Stimulated activated CD4-positive, alpha-beta T cell treated with anti-CD3 and anti-CD28 coated beads, Interleukin-15, amount 100 ng/mL, for 1 hour (primary cell): ENCODE measurements at places on chromosomes 6 and 20.

DNA sequence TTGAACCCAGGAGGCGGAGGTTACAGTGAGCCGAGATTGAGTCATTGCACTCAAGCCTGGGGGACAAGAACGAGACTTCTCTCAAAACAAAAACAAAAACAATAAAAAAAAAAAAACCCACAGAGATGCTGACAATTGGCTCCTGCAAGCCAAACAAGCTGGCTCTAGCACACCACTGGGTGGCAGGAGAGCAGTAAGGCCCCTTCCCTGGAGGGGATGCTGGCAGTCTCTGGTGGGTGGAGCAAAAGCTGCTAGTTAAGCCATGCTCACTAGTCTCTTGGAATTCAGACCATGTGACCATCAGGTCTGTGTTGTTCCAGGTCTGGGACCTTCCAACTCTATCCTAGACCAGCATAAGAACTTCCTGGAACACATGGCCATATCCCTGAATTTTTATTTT is 18.9 kb upstream of the DSN1 start:
- DNase-seq = no peak

GRCh38 chr6:156313037-156313436 is 464.1 kb upstream of the ARID1B start:
- DNase-seq = no peak

- no peak for DNase-seq
Measured at GRCh38 chr6:157759028-157759427, 64.0 kb upstream of the SNX9 start.

GRCh38 chr6:71375676-71376075 is 87.1 kb downstream of the OGFRL1 start:
- DNase-seq = no peak

DNA sequence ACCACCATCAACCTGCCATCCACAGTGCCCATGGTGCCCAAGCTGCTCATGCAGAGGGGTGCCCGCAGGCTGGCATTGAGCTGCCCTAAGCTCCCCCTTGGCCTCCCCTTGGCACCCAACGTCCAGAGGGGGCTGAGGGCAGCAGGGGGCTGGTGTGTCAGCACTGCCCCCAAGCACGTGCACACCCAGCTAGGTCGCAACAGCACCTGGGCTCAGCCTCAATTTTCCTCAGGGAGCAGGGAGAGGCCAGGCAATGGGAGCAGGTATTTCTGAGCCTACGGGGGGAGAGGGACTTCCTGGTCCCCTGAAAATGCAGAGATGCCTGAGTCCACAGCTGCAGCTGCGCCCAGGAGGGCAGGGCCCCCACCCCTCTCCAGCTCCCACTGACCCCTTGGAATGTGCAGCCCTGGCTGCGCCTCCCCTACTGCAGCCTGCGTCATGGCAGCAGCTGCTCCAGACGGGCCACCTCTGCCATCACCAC is 204.2 kb downstream of the ANKRD60 start:
- DNase-seq = no peak

GRCh38 chr20:50850721-50851286 is 55.9 kb downstream of the BCAS4 start:
- DNase-seq = no peak

- no peak for DNase-seq
Measured at GRCh38 chr6:13500264-13500663, 12.9 kb upstream of the GFOD1 start.

DNA sequence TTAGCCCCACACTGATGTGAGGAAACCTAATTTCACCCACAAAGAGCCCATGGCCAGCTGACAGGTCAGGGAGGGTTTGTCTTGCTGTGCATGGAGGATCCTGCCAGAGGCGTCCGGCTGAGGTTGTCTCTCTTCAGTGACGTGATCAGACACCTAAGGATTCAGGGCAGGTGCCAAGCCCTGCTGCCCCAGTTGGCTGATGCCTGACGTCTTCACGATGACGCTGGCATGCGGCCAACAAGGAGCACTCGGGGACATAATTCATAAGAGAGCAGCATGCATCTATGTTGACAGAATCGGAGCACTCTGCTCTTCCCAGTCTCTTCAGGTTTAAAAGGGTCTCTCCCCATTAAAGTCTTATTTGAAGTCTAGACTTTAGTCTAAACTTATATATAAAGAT is 47.8 kb downstream of the PSMB1 start:
- no peak for DNase-seq

DNA sequence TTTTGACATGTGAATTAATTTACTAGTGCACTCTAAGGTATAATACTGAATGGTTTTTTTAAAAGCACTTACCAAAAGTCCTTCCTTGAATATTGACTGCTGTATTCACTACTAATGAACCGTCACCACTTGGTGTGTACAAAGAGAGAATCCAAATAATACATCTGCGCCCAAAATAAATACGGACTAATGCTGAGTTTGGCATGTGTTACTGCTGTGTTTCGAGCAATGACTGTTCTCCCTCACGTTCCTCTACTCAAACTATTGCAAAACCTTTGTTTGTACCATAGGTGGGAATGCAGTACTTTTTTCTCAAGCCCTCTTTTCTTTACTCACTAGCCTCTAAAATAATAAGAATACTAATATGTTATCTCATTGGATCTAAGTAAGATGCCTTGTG is 305.5 kb downstream of the QKI start:
- no peak for DNase-seq

DNA sequence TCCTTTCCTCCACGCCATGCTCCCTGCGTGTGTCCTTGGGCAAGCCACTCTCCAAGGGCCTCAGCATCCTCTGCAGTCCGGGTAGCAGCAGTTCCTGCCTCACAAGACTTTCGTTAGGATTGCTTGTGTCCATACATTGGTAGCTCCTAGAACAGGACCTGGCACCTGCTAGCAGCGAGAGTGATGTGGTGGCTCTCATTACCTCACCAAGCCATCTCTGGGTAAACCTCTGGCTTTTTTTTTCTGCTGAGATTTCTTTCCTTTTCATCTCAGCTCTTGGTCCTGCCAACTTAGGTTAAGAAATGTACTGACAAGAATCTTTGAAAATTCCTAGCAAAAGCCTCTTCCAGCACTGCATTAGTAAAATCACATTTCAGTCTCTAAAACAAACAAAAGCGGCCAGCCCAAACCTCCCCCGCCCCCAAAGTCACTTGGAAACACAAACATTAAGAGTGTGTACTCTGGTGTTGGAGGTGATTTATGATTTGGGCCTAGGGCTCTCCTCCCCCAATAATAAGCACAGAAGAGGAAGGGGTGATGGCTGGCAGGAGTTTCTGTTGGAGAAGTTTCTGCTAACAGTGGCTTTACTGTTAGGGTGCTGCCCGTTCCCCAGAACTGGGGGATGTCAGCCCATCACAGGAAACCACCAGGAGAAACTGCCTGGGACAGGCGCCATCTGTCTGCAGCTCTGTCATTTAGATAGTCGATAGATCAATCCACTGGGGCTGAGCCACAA is 199.2 kb downstream of the CD83 start:
- no peak for DNase-seq

DNA sequence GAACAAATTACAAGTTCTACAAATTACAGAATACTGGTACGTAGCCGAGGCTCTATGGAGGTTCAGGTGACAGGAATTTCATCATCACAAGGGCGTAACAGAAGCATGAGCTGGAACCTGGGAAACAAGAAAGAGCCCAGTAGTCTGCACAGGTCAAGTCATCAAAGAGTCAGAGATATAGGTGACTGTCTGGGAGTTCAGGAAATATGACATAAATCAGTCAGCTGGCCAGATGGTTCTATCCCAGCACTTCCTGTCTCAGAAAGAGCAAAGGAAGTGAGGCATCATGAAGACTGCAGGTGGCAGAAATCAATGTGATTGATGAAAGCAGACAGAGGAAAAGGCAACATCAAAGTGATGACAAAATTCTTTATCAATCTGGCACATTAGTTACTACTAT is 23.3 kb downstream of the MYCT1 start:
- DNase-seq = no peak

DNA sequence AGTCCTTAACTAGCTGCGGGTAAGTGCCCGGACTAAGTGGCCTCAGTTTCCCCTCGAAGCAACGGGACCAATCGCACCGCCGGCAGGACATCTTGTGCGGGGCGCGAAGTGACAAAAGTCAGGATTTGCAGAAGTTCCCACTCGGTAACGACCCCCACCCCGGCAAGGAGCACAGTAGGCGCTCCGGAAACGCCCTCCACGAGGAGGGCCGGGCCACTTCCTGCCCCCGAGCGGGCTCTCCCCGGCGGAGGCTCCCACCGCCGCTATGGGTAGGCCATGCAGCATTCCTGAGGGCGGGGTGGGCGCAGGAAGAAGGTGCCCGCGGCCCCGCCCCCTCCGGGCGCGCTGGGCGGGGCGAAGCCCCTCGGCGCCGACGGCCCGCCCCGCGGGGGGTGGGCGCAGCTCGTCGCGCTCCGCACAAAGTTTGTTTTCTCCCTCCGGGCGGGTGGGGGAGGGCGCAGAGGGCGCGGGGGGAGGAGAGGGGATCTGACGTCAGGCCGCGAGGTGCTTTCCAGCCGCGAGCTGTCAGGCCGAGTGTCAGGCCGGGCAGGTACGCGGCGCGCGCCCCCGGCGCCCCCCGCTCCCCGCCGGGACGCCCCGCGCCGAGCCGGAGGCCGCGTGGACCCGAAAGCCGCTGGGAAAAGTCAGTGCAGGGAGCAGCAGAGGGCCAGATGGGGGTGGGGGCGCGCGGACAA is at the start of gene TGIF2:
Gene TGIF2, plus strand, starts transcription at position 495 of the 695 bp plus-strand sequence. CDS start 5,178 bp downstream, outside the sequence.
- DNase-seq = peak; percentile 84

DNA sequence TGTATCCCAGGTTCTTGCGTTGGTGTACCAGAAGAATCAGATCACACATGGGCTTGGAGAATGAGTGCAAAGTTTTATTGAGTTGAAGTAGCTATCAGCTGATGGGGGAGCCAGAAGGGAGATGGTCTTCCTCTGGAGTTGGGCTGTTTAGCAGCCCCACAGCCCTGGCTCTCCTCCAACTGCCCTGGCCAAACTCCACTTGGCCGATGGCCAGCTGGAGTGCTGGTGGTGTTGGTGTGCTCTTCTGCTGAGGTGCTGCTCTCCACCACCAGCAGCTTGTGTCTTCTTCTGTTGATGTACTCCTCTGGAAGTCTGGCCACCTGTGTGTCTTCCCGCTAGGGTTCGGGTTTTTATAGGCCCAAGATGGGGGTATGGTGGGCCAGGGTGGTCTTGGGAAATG is 172.8 kb downstream of the TINAG start:
- DNase-seq = no peak

DNA sequence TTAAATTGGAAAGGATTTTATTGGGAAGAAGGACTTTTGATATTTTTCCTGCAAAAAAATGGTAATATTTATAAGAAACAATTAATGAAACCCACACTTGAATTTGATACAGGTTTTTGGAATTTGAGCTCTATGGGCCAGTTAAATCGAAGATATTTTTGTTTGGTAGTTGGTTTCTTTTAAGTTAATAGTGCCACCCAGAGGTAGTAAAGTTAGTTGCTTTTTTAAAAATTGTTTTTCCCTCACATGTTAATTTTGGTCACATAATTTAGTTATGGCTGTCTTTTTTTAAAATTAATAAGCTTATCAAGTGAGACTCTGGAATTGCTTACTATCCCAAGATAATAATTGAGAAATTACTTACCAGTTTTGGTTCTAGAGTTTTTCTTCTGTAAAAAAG is 7.1 kb downstream of the PRIM2 start:
- DNase-seq = no peak

DNA sequence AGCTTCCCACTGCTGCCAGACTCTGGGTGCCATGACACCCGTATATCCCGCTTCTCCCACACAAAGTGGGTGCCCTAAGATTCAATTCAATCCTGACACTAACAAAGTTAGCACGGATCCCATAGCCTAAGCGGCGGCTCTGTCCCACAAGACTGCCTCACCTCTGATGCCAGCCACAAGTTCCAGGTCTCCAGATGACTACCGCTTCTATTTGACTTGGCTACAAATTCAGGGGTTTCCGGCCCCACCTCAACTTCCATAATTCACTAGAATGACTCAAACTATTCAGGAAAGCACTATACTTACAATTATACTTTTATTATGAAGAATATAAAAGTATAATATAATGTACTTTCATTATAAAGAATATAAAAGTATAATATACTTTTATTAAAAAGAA is 24.8 kb upstream of the SLC22A23 start:
- no peak for DNase-seq

GRCh38 chr20:12466915-12467314 is 541.9 kb upstream of the SPTLC3 start:
- DNase-seq = no peak

GRCh38 chr20:57398901-57399535 is 7.8 kb downstream of the RBM38 start:
- DNase-seq = no peak

DNA sequence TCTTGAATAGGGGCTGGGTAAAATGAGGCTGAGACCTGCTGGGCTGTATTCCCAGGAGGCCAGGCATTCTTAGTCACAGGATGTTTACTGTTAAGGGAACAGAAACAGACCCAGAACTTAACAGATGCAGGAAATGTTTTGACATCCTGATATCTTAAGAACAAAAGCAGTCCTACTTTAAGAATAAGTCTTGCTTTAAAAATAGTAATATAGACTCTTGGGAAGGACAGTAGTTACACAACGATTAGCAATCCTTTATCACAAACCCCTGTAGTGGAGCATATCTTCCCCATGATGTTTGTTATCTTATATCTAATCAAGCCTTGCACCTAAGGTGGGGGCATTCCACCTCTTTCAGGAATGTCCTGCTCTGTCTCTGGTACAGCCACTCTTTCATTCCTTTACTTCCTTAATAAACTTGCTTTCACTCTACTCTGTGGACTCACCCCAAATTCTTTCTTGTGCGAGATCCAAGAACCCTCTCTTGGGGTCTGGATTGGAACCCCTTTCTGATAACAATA is 493.7 kb upstream of the SULF2 start:
- no peak for DNase-seq

DNA sequence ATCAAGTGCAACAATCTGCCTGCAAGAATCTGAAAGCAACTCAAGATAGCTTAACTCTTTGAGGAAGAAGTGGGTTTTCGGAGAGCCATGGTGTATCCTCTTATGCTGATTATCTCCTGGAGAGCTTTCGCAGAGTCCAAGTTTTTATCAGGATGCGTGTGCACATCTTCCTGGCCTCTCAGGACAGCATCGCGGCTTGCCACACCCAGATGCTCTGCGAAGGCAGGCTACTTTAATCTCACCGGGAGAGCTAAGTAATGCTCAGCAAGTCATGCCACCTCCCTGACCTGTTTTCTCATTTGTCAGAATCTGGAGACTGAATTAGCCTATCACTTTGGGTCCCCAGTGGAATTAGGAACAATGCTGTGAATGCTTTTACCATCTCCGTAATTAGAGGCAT is 52.9 kb downstream of the TTI1 start:
- DNase-seq = no peak

GRCh38 chr20:56925082-56925830 is 296.1 kb downstream of the TFAP2C start:
- DNase-seq = no peak

- DNase-seq = no peak
Measured at GRCh38 chr6:23305325-23305943, 736.1 kb downstream of the HDGFL1 start.

GRCh38 chr6:11766589-11767450 is 11.8 kb downstream of the ADTRP start:
- DNase-seq = no peak

- DNase-seq = no peak
Measured at GRCh38 chr6:26202811-26203583, 115.8 kb downstream of the HFE start.

GRCh38 chr20:61855286-61855685 is 210.4 kb downstream of the TAF4 start:
- DNase-seq = no peak

GRCh38 chr6:12000174-12000573 is 11.9 kb upstream of the HIVEP1 start:
- no peak for DNase-seq

GRCh38 chr20:62352402-62353288 is 14.5 kb downstream of the LAMA5 start:
- no peak for DNase-seq
